ENCODE measurements at places on chromosomes 5 and 9. TPM values are rescaled to one million over a fixed set of nuclear protein-coding genes. Genes with fewer than 3 reads are reported as not detected.

Gene STK32A
- 0.31 TPM for total RNA-seq

Gene LCN2
- total RNA-seq: not detected

DNA sequence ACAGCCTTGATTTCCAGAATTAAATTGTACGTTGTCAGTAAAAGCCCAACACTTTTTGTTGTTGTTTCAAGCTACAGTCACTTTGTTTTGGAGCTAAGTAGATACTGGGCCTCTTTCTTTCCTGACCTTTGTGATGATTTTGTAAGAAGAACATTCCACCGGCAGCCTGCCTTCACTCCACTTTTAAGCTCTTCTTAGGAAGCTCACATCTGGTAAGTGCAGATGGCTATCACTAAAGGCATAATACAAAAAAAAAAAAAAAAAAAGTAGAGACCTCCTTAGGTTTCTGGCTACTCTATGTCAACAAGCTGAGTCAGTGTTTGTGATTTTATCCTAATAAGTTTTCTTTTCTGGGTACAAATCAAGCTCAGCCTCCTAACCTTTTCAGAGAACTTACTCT, 1922.1 kb upstream of the WWC1 start:
- DNase-seq: no peak

GRCh38 chr5:122076669-122077365, 1.2 kb downstream of the LOX start:
- DNase-seq: peak; percentile 95

DNA sequence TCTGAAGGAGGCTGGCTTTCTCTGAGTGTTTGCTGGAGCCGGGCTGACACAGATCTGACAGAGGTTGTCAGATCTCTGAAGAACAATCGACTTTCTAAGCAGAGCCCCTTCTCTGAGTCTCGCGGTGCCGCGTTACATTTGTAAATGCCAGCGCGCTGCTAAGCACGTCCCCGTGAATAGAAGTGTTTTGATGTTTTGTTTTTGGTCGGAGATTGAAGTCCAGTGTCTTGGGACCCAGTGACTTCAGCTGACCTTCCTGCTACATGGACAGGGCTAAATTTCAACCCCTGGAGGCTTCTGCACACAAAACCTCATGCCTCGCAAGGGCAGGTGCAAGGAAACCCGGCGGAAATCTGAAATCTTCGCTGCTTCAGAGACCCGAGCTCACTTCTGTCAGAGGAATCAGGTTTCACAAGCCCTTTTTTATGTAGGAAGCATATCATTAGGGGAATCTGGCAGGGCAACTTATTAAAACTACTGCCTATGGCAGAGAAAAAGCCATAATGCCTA, 27.2 kb downstream of the NEUROG1 start:
- no peak for DNase-seq

- no peak for DNase-seq
Measured at GRCh38 chr5:155091768-155092717, 78.5 kb downstream of the KIF4B start.

GRCh38 chr5:133195250-133195649, 143.4 kb downstream of the HSPA4 start:
- DNase-seq: no peak

GRCh38 chr9:72586388-72587130, 65.2 kb downstream of the TMC1 start:
- no peak for DNase-seq

Measured in chondrocyte (in vitro differentiated cells).